ENCODE measurements at places on chromosomes 5 and 9. TPM values are rescaled to one million over a fixed set of nuclear protein-coding genes. Genes with fewer than 3 reads are reported as not detected.

PFN3 gene
- not detected for total RNA-seq

ECM2 gene
- 4.3 TPM for total RNA-seq

CCL19 gene
- total RNA-seq = not detected

DNA sequence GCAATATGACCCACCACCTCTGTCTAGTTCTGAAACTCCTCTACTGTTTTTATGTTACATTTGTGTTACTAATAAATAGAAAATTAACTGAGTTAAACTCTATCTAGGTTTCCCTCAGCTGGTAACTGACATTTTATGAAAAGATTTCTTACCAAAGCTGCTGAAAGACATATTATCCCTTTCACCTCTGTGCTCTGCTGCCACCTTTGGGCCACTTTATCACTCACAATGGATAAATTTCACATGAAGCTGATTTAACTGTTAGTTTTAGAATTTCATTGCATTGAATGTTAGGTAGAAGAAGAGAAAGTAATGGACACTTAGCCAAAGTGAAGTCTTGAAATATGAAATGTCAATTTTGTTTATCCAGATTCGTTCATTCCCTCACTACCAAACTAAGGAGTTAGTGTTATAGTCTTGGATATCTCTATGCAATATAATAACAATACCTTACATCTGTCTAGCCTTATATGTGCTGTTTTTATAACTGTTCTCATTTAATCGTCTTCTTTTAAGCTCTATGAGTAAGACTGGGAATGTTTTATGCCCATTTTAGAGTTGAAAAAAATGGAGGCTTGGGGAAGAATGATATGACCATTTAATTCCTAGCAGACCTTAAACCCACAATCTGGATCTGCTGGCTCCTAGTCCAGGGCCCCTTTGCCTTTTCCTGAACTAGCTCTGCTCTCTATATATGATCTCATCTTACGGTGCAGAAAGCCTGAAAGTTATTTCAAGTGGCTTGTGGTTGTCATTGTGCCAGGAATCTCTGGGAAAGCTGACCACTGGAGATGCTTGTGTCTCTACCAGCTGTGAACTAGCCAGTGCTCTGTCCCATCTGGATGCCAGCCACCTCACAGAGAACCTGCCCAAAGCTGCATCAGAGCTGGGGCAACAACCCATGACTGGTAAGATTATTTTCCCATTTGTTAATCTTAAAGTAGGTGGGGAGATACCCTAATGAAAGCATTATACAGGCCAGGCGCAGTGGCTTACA lies 97.1 kb downstream of the GOLPH3 start:
- DNase-seq = no peak

- DNase-seq = no peak
These were observed 34.9 kb upstream of the STOM start for GRCh38 chr9:121404906-121405305.

DNA sequence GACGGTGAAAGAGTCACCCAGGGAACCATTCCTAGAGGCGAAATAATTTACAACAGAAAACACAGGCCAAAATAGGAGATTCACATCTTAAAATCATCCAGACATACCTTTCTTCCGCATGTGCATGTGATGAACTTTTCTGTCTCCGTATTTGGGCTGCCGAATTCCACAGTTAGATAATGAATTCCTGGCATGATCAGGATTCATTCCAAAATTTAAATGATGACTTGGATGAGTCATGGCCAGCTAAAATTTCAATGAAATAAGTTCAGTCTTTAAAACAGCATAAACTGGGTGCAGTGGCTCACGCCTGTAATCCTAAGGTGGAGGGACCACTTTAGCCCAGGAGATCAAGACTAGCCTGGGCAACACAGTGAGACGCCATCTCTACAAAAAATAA lies 82.7 kb downstream of the DROSHA start:
- no peak for DNase-seq

GRCh38 chr9:35892051-35892450 lies 14.0 kb upstream of the HRCT1 start:
- DNase-seq = no peak

GRCh38 chr9:99556998-99557397 lies 264.7 kb upstream of the NR4A3 start:
- no peak for DNase-seq

GRCh38 chr5:139655727-139656271 lies 7.7 kb downstream of the CXXC5 start:
- DNase-seq = peak; percentile 68

GRCh38 chr9:91541734-91542133 lies 118.1 kb upstream of the NFIL3 start:
- DNase-seq = no peak

DNA sequence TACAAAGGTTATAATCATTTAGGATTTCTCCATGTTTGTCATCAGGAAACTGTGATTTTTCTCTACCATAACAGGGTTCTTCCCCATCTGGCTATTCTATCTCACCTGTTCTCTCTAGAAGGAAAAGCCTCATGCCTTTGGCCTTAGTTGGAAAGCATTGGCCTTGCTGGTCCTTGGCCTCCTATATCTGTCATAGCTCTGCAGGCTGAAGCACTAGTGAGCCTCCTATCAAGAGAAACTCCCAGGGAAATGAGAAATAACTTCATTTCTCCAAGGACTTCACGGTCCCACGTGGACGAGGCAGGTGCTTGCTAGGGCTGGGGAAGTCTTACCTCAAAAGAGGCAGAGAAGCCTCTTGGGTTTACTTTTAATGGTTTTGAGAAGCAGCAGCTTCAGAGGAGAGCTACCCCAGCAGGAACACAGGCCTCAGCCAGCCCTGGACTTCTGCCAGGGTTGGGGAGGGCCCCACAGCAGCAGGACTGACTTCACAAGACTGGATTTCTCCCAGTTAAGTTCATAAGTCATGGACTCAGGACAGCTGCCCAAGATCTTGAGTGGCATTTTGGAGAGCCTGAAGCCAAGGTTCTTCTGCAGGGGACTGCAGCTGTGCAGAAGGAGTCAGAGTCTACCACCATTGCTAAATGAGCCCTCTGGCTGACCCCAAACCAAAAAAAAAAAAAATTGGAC lies 15.8 kb upstream of the PSAT1 start:
- peak; percentile 82 for DNase-seq

All from upper lobe of left lung (tissue), 6 donors.